NCI-H1436 treated with DMSO at 0.1 percent for 48 hours (cell line): ENCODE measurements at places on chromosomes 3 and 15.

GRCh38 chr3:145942052-145942451, 218.9 kb downstream of the PLOD2 start:
- no peak for DNase-seq

GRCh38 chr3:109851854-109852253, 514.5 kb upstream of the DPPA4 start:
- DNase-seq, result no peak

GRCh38 chr3:170442947-170443346, 24.3 kb downstream of the CLDN11 start:
- no peak for DNase-seq

GRCh38 chr3:134060561-134061385, 31.0 kb upstream of the SLCO2A1 start:
- no peak for DNase-seq

DNA sequence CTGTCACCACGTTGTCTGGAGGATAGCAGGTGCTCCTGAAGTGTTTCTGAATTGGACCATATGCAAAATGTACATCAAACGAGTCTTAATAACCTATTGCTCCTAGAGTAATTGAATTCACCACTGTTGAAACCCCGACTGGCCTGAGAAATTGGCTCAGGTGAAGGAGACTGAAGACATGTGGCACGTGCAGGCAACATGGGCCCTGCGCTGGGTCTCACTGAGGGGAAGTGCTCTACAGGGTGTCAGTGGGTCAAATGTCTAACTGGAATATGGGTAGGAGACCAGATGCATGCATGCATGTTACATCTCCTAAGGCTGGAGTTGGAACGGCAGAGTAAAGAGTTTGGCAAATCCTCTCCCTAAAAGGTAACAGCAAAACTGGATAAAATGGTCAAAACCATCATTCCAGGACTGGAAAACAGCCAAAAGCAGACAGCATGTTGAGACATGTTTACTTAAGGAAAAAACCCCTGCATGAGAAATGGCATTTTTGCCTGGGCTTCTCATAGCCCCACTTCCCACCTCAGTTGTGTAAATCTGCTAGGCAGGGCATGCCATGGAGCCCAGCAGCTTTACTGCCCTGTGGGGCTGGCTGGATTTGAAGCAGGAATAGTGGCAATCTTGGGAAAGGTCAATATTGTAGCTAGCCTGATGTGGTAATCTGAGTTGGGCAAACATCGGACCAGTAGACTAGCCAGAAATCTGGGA, 131.3 kb downstream of the TJP1 start:
- no peak for DNase-seq
